ENCODE measurements at places on chromosomes 4 and X.
A peak's percentile ranks its signal among the peaks of the same experiment; 100 is the strongest.

DNA sequence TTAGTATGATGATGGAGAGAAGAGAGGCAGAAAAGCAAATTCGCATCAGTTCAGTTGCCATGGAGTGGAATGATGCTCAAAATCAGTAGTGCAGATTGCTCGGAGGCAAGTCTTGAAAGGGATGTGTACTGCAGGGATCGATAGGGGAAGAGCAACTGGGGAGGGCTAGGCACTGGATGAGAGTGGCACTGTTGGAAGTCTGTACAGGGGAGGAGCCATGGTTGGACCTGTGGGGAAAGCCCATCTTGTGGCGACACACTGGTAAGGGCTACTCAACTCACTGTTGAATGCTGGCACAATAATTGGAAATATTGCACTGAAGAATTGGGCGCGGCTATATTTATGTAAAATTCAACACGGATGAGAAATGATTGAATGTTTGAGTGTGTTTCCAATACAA is 1.2 kb downstream of the RAB9B start:
- no peak for DNase-seq

- DNase-seq = no peak
These were observed 61.2 kb downstream of the TMEM150C start for GRCh38 chr4:82500435-82501153.

DNA sequence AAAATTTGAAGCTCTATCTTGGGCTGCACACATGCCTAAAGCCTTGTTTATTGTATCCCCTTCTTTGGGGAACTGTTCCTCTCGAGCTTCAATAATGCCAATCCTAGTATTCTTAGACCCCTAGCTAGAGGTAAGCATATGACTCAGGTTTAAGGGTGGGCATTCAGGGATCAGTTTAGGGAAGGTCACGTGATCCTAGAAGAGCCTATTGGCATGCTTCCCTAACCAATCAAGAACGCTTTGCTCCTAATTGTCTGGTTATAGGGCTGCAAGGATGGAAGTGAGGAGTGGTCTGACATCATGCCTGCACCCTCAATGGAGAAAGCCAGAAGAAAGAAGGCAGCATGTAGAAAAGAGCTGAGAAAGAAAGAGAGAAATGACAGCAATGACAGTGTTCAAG is 46.9 kb downstream of the TLR10 start:
- no peak for DNase-seq

- no peak for DNase-seq
These were observed 12.5 kb downstream of the BLOC1S4 start for GRCh38 chr4:6728320-6729029.

DNA sequence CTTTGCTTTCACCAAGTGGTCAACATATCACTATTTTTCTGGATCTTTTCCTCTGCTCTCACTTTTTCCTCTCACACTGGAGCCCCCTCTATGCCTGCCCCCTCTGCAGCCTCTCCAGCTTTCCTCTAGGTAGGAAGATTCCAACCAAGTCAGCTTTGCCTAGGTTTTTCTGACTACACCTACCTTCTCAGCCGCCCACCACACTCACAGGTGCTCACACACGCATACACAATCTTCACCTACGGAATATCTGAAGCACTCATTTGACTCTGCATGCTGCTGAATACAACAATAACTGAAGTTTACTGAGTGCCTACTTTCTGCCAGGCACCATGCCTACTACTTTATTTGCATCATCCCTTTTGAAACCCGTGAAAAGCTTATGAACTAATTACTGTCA is 328.0 kb downstream of the PPP3CA start:
- DNase-seq = no peak

GRCh38 chr4:184280137-184280536 is 62.5 kb upstream of the ENPP6 start:
- no peak for DNase-seq

- no peak for DNase-seq
These were observed 33.7 kb downstream of the AMMECR1 start for GRCh38 chrX:110284159-110284558.

GRCh38 chr4:89519771-89520320 is 212.2 kb upstream of the GPRIN3 start:
- no peak for DNase-seq

DNA sequence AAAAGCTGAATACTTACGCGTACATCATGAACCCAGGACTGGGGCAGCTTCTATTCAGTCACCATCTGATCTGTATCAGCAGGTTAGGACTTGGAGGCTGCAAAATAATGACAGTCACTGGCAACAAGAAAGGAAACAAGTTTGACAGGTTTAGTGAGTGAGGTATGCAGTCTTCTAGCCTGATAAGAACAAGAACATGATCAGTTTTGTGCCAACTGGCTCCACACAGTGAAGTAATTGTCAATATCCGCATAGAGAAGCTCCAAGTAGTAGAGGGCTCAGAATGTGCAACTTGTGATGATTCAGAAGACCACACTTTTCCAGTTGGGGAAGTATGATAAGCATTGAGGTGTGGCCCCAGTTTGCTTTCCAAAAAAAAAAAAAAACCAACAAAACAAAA is at the start of gene TMPRSS11F:
Gene TMPRSS11F, minus strand, starts transcription at position 77 of the 400 bp plus-strand sequence. Its CDS starts 49 bp downstream, at position 28.
- DNase-seq = no peak

DNA sequence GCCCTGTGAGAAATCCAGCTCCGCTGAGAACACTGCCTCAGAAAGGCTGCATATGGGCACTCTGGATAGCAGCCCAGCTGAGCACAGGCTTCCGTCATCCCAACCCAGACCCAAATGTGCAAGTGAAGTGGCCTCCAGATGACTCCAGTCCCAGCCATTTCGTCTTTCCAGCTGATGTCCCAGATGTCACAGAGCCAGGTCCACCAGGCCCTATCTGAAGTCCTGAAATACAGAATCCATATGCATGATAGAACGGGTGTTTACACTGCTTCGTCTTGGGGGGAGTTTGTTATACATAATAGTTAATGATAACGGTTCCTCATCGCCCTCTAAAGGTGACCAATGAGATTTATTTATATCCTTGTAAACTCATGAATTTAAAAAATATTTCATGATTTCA is 72.6 kb upstream of the TRIM2 start:
- DNase-seq = no peak

- DNase-seq = no peak
These were observed 19.9 kb upstream of the RELL1 start for GRCh38 chr4:37706032-37706431.

DNA sequence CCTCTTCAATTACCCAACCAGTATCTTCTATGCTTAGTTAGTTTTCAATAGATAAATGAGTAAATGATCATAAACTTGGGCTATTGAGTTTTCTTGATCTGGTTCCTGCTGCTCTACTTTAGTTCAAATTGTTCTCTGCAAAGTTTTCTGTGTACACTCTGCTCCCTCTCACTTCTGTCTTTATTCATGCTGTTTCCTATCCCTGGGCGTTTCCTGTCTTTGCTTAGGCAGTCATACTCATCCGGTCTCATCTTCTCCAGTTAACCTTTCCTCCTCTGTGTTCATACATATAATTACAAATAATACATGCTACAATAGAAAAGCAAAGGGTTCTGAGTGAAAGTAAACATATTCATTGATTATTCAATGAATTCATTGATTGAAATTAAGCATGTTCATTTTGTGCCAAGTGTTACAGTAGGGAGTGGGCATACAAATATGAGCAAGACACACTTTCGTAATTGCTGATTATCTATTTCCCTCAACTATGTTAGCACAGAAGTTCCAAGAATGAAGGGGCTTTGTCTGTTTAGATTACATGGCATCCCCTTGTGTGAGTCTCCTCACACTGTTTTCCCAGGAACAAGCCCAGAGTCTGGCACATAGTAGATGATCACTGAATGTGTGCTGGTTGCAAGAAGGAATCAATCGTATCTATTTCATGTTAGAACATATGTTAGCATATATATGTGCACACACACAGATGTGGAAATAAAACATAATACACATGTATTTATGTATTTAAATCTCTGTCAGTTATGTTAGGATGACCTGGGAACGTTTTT is 1.1 kb downstream of the RAB39B start:
- no peak for DNase-seq

DNA sequence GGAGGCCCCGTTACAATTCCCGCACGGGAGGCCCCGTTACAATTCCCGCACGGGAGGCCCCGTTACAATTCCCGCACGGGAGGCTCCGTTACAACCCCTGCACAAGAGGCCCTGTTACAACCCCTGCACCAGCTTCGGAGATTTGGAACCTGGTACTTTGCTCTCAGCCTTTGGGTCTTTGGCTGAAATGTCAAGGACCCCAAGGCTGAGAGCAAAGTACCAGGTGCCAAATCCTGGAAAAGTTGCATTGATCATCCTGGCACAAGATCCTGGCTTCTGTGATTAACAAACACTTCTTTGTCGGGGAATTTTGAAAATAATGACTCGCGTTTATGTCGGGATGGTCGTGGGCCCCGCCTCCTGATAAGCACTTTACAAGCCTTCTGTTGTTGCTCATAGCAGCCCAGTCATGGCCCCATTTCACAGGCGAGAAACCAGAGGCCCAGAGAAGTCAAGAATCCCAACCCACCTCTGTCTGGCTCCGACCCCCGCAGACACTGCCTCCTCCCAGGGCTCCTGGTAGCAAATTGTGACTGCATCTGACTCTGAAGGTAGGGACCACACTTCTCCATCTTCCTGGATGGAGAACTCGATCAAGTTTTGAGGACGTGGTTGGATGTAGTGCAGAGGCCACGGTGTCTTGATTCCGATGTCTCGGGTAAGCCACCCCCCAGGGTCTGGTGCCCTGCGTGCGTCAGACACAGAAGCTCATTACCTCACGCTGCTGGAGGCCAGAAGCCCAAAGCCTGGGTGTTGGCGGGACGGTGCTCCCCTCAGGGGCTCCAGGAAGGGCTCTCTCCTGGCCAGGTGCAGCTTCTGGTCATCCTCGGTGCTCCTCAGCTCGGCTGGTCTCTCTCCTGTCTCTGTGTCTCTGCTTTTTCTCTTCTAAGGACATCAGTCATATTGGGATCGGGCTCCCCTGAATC is 60.3 kb downstream of the ADRA2C start:
- no peak for DNase-seq

- no peak for DNase-seq
These were observed 38.2 kb downstream of the MAGED1 start for GRCh38 chrX:51931566-51932150.

GRCh38 chr4:1297456-1298325 is 8.0 kb downstream of the MAEA start:
- no peak for DNase-seq

DNA sequence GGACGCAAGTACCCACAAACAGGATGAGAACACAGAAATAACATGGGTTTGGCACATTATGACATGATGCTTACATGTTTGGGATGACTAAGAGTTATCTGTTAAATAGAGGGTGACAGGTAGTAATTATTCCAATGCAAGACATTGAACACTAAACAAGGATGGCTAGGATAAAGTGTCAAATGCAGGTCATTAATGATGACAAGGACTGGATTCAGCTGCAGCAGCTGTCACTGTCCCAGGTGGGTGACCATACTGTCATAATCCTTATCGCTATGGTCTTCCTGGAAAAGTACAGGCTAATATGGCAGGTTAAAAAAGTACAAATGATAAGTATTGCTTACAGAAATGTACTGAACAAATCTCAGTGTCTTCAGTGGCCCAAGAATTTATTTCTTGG is 123.9 kb downstream of the ANTXR2 start:
- DNase-seq = no peak

- DNase-seq = no peak
These were observed 31.0 kb downstream of the XK start for GRCh38 chrX:37716602-37717001.

DNA sequence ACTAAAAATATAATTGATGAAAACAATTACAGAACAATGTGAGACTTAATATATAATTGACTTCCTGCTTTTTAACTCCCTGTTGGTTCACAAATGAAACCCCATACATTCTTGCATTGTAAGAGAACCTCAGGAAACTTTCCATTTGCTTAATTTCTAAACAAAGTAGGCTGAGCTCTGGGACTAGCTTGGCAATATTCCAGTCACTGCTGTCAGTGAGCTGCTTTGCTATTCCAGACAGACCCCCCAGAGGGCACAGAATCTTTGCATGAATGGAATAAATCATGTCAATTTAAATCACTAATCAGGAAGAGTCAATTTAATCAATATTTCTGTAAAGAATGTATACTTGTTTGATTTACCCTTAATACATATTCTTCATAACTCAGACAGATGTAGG is 110.6 kb downstream of the NEXMIF start:
- no peak for DNase-seq

DNA sequence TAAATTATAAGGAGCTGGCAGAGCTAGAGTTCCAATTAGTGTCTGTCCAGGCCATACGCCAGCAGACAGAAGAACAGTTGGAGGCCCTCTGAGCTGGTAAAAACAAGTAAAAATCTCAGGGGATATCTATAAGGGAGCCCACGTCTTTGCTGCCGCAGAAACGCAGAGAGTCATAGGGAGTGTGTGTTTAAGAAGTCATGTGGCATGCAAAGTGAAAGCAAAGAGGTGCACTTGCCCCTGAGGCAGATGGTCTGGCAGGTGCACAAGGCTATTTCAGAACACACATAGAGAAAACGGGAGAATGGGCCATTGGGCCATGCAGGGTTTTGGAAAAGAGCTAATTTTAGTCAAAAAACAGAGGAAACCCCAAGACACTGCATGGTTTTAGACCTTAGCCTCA is 92.7 kb downstream of the NAP1L3 start:
- DNase-seq = no peak

- DNase-seq = no peak
These were observed 729 bp upstream of the CPLX1 start for GRCh38 chr4:826508-827208.

- no peak for DNase-seq
These were observed 18.8 kb upstream of the IQSEC2 start for GRCh38 chrX:53300157-53300556.

DNA sequence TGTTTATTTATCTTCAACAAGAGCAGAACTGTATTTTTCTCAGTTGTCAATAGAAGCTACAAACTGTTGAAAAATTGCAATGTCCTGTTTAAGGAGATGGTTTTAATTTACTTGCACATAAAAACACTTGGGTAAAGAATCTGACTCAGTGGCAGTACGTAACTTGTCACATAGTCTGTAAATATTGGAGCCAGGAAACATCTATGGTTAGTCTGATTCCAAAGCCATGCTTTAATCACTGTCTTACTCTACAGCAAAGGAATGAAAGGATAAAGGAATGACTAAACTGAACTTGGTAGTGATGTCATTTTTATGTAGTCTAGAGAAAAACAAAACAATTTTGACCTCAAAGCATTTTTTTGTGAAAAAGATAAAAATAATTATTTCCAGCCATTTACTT is 537.2 kb downstream of the STIM2 start:
- DNase-seq = no peak

- peak; percentile 18 for DNase-seq
These were observed 628 bp downstream of the MXD4 start for GRCh38 chr4:2261110-2261852.

- DNase-seq = no peak
These were observed 32.5 kb upstream of the FGFR3 start for GRCh38 chr4:1760521-1761071.
